GM23248 (cell line): ENCODE measurements at places on chromosomes 13 and 19. TPM values are rescaled to one million over a fixed set of nuclear protein-coding genes. Genes with fewer than 3 reads are reported as not detected.

DNA sequence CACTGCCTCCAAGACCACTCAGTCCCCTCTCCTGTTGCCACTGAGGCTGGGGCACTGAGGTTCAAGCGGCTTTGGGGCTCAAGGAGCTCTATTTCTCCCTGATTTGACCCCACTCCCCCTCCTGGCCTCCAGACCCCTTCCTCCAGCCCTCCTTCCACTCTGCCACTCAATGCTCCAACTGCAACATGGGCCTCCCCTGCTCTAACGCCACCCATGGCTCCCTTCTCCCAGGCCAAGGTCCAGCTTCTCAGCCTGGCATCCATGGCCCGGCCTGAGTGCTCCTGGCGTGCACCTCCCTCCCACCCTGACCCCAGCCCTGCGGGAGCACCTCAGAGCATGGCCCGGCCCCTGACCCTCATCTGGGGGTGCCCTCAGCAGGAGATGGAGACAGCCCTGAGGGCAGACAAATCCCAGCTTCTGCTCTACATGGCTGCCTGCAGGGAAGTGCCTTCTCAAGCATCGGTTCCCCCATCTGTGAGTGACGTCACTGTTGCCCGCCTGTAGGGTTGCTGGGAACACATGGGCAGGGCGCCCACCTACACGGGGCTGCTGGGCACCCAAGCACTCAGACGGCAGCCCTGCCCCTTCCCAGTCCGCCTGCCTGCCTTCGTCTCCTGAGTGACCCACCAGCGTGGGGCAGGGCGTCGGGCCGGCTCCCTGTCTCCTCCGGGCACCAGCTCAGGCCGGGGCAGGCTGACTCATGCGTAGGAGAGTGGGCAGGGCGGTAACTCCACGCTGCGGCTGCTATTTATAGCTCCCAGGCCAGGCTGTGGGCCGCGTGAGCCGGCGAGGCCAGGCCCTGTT, 1.6 kb upstream of the DIRAS1 start:
- no peaks in the 10 kb centered on the region for H3K27me3 ChIP-seq
- peak overlapping the region; percentile 61 for H3K27ac ChIP-seq
- DNase-seq, result peak; percentile 96
- no peaks in the 10 kb centered on the region for H3K36me3 ChIP-seq
- H3K4me1 ChIP-seq, result peaks cover 11% of the 10 kb centered on the region; the same call in 1 of the 2 replicates

GRCh38 chr13:69866555-69866954, 241.1 kb upstream of the ATXN8OS start:
- DNase-seq, result no peak
- H3K4me1 ChIP-seq, result no peaks in the 10 kb centered on the region
- H3K36me3 ChIP-seq, result no peaks in the 10 kb centered on the region
- H3K4me3 ChIP-seq, result no peak overlapping the region
- H3K27me3 ChIP-seq, result no peaks in the 10 kb centered on the region

DNA sequence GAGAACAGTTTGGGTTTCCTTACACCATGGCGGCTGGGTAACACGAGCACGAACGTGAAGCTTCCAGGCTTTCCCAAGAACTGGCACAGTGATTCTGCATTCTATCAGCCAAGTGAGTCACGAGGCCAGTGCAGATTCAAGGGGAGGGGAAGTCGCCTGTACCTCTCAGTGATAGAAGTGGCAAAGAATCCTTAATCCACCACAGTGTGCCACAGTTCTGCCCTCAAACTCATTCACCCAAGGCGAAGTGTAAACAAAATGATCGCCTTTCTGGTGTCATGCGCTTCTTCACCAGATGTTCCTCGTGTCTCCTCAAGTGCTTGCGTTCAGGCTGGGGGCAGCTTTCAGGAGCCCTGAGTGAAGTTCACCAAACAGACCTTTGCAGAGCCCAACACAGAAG, 24.9 kb upstream of the AMER2 start:
- no peak for DNase-seq
- no peaks in the 10 kb centered on the region for H3K4me1 ChIP-seq
- no peaks in the 10 kb centered on the region for H3K36me3 ChIP-seq
- H3K27me3 ChIP-seq, result no peaks in the 10 kb centered on the region; the same call in 1 of the 2 replicates

GRCh38 chr13:100602493-100603111, 14.0 kb upstream of the GGACT start:
- no peak overlapping the region for H3K27ac ChIP-seq
- H3K27me3 ChIP-seq, result no peaks in the 10 kb centered on the region
- H3K4me3 ChIP-seq, result no peak overlapping the region
- H3K4me1 ChIP-seq, result no peaks in the 10 kb centered on the region
- no peak for DNase-seq

DNA sequence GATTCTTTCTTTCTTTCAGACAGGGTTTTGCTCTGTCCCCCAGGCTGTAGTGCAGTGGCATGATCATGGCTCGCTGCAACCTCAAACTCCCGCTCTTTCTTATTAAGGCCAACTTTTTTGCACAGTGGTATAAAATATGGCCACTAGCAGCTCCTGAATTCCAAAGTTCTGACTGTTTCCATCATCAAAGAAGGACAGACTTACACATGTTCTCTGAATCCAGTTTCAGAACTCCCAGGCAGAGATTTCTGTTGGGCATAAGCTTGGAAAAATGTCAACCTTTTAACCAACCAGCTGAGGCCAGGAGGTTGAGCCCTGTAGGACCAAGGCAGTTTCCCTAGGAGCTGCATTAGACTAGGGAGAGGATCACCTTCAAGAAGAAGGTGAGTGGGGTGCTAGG, 184.1 kb downstream of the HS6ST3 start:
- H3K4me3 ChIP-seq, result no peak overlapping the region
- DNase-seq, result no peak
- no peaks in the 10 kb centered on the region for H3K27me3 ChIP-seq

DNA sequence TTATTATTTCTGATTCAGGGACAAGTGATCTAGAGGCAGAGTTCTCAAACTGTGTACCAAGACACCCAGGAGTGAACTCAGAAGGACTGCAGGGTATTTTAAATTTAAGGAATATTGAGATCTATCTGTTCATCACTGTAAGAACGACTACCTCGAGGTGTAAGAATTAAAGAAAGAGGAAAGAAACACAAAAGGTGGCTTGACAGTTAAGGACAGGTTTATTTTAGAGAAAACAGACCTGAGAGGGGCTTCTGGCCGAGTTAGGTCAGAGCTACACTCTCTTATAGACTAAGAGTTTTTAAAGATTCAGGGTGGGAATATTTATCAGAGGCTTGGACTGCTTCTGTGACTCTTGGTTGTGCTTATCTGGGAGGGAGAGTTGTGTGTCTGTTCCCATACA, 12.6 kb upstream of the NLRP5 start:
- H3K27ac ChIP-seq, result no peak overlapping the region
- no peaks in the 10 kb centered on the region for H3K36me3 ChIP-seq
- no peak for DNase-seq
- no peaks in the 10 kb centered on the region for H3K27me3 ChIP-seq
- H3K4me1 ChIP-seq, result no peaks in the 10 kb centered on the region
- H3K4me3 ChIP-seq, result no peak overlapping the region

GRCh38 chr19:56991912-56992311, 127.9 kb upstream of the USP29 start:
- H3K27ac ChIP-seq, result no peak overlapping the region
- no peaks in the 10 kb centered on the region for H3K27me3 ChIP-seq

GRCh38 chr13:113203507-113204377, 4.7 kb downstream of the PCID2 start:
- no peak overlapping the region for H3K4me3 ChIP-seq
- peaks cover 9% of the 10 kb centered on the region; the same call in 1 of the 2 replicates for H3K36me3 ChIP-seq
- H3K27me3 ChIP-seq, result no peaks in the 10 kb centered on the region

GRCh38 chr19:29415507-29415906, 110.3 kb upstream of the VSTM2B start:
- H3K27ac ChIP-seq, result no peak overlapping the region
- H3K36me3 ChIP-seq, result no peaks in the 10 kb centered on the region
- H3K27me3 ChIP-seq, result no peaks in the 10 kb centered on the region
- no peaks in the 10 kb centered on the region for H3K4me1 ChIP-seq
- DNase-seq, result peak; percentile 12

DNA sequence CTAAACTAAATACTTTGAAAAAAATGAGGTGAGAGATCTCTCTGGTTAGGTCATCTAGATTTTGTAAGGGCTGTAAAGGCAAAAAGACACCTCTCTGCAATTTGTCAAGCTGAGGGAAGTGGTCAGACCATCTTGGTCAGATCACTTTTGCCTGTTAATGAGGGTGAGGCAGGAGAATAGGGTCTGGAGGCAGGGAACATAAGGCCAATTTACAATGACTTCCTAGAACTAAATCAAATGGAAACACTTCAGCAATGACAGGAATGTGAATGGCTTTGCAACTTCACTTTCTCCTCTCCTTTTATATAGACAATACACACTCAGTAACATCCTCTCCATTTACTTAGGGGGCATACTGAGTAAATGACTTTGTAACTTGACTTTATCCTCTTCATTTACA, 1653.4 kb downstream of the SLITRK5 start:
- no peak for DNase-seq
- H3K4me3 ChIP-seq, result no peak overlapping the region
- no peak overlapping the region for H3K27ac ChIP-seq
- no peaks in the 10 kb centered on the region for H3K4me1 ChIP-seq

GRCh38 chr19:50376166-50377050, at the start of gene NR1H2:
NR1H2 (plus strand) TSS chr19:50376457; CDS start chr19:50377606, 1,149 bp downstream.
- no peaks in the 10 kb centered on the region for H3K4me1 ChIP-seq
- no peaks in the 10 kb centered on the region; the same call in 1 of the 2 replicates for H3K36me3 ChIP-seq
- peak within 1 kb of the TSS; percentile 99 for H3K4me3 ChIP-seq
- no peaks in the 10 kb centered on the region for H3K27me3 ChIP-seq
- peak within 1 kb of the TSS; percentile 99 for H3K27ac ChIP-seq

DNA sequence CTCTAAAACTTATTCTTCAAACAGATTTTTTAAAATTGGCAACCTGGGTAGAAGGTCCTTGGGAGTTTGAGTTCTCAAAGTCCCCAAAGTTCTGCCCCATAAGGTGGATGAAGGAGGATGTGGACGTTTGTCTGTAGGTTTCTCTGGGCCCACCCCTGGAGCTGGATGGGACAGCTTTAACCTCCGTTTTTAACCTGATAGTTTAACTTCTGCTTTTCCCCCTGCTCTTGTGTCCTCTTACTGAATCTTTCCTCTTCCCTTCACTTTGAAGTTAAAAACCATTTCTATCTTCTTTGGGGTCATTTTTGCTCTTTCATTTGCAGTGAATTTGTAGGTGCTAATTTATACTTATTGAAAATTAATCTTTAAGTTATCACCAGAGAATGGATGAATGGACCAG, 79.1 kb downstream of the ESD start:
- no peak overlapping the region for H3K4me3 ChIP-seq
- no peak overlapping the region for H3K27ac ChIP-seq
- 0 out of 2 replicates have a peak, but pooled peaks cover 3% of the 10 kb centered on the region for H3K36me3 ChIP-seq
- no peaks in the 10 kb centered on the region for H3K4me1 ChIP-seq
- H3K27me3 ChIP-seq, result no peaks in the 10 kb centered on the region

DNA sequence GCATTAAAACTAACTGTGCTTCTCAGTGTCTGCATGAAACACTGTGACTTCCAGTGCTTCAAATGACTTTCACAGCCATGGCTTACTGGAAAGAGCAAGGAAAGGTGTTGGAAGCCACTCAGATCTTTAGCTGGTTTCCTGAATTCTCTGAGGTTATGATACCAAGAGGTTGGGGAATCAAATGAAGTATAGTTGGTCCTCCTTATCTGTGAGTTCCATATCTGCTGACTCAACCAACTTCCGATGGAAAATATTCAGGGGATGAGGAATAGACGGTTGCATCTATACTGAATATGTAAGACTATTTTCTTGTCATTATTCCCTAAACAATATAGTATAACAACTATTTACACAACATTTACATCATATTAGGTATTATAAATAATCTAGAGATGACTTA, 32.4 kb downstream of the EPSTI1 start:
- H3K27ac ChIP-seq, result no peak overlapping the region
- no peak for DNase-seq
- H3K27me3 ChIP-seq, result no peaks in the 10 kb centered on the region

DNA sequence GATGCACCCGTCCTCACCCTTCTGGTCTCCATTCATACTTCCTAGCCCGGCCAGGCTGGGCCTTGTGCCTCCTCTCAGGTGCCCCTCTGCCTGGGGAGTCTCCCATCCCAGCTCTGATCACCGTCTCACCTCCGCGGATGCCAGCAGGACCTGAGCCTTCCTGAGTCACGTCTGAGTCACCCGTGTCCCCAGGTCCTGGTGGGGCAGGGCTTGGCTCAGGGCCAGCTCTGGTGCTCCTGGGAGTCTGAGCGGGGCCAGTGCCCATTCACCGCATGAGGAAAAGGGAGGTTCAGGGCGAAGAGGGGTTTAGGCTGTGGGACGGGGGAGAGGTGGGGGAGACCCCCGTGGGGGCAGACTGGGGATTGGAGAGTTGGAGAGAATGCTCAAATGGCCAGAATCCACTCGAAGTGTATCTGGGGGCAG, 593 bp downstream of the ATP8B3 start:
- no peak overlapping the region for H3K27ac ChIP-seq
- no peaks in the 10 kb centered on the region for H3K27me3 ChIP-seq
- DNase-seq, result peak; percentile 86
- peaks cover 3% of the 10 kb centered on the region; the same call in 1 of the 2 replicates for H3K4me1 ChIP-seq

DNA sequence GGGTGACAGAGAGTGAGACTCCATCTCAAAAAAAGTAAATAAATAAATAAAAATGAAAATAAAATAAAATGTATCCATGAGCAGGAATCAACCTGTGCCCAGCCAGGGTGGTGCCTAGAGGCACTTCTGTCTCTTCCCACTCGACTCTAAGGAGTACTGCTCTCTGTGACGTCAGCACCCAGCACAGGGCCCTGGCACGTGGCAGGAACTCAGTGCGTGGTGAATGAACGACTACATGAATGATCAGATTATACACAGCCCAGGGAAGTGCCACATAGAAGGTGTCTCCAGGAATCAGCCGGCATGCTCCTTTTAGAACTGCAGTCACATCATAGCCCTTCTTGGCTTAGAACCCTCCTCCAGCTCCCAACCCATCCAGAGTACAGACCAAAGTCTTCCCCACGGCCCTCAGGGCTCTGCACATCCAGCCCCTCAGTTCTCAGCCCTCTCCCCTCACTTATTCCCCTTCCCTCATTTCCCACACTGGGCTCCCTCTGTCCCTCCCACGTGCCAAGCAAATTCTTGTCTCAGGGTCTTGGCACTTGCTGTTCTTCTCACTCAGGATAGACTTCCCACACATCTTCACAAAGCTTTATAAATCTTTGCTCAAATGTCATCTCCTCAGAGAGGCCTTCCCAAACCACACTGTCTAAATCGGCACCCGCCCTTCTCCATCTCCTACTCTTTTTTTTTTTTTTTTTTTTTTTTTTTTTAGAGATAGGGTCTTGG, 4.2 kb downstream of the CLIP3 start:
- no peak overlapping the region for H3K4me3 ChIP-seq
- no peak for DNase-seq
- peaks cover 8% of the 10 kb centered on the region for H3K4me1 ChIP-seq
- no peaks in the 10 kb centered on the region for H3K27me3 ChIP-seq
- H3K27ac ChIP-seq, result no peak overlapping the region

The KIR3DL1 gene
- not detected in 2 replicates for total RNA-seq

The RUBCNL gene
- 2.1 and 2.7 TPM in 2 replicates for total RNA-seq

The VSTM2B gene
- total RNA-seq, result not detected in 2 replicates

The LAMP1 gene
- 295 and 305 TPM in 2 replicates for total RNA-seq

The FBN3 gene
- total RNA-seq, result not detected in 2 replicates
